ENCODE measurements at places on chromosomes 7 and 10. TPM values are rescaled to one million over a fixed set of nuclear protein-coding genes. Genes with fewer than 3 reads are reported as not detected.

VAX1 gene
- total RNA-seq: not detected

ADRB1 gene
- total RNA-seq: 0.22 TPM

PALD1 gene
- 3.5 TPM for total RNA-seq

DNA sequence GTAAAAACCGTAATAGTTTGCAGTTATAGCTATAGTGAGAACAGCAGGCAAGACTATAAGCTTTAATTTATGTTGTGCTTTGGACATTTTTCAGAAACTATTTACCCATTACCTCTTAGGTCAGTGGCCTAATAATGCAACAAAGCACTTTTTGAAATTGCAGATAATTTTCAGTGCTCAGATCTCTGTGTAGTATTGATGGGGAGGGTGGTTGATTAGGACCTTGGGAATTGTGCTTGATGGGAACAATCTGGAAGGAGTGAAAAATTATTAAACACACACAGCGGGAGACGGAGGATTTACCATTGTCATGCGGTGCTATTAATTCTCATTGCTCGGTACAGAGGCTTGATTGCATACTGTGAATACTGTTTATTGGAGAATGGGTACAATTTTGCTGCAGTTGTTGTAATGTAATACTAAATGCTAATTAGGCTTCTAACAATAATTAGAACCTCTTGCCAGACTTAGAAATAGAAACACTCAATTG, 304.8 kb downstream of the LRMDA start:
- no peak for DNase-seq

DNA sequence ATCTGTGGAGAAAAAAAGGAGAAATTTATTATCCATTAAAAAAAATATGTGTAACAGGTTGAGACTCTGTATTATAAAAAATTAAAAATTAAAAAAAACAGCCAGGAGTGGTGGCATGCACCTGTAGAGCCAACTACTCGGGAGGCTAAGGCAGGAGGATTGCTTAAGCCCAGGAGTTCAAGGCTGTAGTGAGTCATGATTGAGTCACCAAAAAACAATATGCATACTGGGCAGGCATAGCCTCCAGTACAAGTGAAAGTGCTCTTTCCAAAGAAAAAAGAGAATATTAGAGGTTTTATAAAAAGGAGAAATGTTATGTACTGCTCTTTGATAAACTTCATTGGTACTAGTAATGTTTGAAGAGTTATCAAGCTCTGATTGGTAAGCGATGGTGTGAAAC, 647.1 kb upstream of the ZWINT start:
- no peak for DNase-seq

- no peak for DNase-seq
Measured at GRCh38 chr10:14533295-14533694, 202.6 kb upstream of the FRMD4A start.

DNA sequence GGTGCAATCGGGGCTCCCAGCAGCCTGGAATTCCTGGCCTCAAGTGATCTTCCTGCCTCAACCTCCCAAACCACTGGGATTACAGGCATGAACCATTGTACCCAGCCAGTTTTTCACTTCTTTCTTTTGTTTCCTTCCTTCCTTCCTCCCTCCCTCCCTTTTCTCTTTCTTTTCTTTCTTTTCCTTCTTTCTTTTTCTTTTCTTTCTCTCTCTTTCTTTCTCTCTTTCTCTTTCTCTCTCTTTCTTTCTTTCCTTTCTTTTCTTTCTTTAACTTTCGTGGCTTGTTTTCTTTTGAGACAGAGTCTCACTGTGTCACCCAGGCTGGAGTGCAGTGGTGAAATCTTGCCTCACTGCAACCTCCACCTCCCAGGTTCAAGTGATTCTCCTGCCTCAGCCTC, 12.3 kb downstream of the ORAI2 start:
- no peak for DNase-seq

GRCh38 chr10:131099028-131099726, 212.3 kb downstream of the TCERG1L start:
- no peak for DNase-seq

DNA sequence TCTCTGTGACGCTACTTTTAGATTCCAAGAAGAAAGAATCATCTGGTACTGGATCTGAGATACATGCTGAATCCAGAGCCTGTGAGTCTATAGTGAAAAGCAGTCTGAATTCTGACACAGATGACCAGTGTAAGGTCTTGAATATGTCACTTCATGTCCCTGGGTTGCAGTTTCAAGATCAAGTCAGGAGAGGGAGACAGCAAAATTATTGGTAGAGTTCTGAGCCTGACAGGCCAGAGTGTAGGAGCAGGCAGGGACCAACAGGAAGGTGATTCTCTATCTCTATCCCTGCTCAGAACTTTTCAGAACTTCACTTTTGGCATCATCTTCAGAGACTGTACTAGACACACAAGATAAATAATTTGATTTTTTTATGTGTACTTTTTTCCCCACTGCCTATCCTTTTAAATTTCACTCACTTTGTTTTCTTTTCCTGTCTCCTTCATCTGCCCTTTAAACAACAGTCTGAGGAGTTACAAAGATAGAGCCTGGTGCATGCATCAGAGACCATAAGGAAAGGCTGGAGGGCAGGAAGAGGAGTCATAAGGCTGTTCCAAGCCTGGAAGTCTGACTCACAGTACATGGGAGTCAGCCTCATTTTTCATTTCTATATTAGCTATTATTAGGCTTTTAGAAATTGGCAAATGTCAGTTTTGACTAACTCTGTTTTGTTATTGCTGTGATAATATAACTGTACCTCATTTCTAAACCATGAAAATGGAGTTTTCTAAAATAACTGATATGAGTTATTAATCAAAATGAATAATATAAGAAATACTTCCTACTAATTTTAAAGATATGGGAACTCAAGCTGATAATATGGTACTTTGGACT, 120.2 kb upstream of the TMEM229A start:
- peak; percentile 3 for DNase-seq

DNA sequence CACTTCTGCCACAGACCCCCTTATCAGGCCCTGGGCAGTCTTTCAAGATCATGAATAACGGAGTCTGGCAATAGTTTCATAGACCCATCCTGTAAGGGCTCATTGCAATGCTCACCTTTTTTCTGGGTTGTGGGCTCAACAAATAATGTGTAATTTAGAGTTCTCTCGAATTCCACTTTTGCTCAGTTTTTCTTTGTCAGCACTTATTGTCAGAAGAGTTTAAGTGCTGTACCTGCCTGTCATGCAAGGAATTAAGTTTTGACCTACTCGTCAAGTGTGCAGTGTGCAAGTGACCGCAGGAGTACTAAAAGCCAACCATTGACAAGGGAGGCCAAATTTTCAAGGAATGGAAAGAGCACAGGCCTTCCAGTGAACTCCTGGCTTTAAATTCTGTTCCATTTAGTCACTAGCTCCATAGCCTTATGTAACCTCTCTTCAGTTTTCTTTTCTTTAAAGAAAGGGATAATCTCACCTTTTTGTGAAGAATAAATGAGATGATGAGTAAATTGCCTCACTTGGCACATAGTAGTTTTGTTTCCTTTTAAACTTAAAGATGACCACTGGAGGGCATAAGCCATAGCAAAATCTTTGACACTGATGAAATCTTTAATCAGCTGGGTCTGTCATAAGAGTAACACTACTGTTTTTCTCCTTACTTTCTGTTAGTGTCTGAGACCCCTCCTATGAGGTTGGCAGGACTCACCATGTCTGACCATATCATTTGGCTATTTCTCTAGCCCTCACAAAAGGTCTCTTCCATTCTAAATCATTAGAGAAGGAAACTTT, 313.3 kb downstream of the TYW1 start:
- DNase-seq: no peak

DNA sequence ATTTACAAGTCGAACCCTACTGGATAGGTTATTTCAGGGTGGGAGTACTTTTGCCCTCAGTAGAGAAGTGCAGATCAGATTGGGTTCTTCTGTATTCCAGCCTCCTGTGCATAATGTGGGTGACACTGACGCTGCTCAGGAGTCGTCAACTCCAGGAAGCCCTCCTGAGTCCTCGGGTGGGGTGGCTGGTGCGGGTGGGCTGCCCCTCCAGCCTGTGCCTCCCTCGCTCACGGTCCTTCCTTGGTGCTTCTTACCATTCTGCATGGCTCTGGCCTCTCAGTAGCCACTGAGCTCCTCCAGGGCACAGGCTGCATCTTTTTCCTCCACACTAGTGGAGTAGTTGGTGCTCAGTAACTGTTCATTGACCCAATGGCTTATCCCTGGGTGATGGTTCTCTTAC, 4.3 kb downstream of the CDH23 start:
- DNase-seq: no peak

- DNase-seq: peak; percentile 15
Measured at GRCh38 chr7:51224811-51225595, 91.6 kb downstream of the COBL start.

DNA sequence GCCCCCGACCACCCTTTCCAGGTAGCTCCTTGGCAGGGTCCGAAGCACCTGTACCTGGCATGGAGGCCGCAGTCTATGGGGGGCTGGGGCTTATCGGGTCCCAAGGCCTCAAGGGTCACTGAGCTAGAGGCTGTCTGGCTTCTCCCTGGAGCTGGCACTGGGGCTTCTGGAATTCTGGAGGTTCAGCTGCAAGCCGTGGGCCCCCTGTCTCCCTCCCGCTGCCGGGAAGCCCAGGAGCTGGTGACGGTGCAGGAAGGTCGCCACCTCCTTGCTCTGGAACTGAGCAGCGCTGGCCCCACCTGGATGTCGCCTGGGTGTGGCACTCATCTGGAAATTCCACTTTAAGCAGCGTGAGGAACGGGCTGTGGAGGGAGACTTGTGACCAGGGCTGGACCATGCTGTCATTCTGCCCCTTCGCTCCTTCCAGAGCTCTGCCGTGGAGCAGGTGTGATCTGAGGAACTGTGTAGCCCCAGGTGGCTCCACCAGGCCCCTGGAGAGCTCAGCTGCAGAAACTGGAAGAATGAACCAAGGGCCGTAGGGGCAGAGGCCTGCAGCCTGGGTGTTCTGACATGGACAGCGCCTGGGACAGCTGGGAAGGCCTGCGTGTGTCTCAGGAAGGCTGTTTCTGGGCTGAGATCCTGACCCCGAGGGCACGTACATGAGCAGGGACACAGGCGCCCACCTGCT, 129.7 kb upstream of the PPP2R2D start:
- DNase-seq: no peak

DNA sequence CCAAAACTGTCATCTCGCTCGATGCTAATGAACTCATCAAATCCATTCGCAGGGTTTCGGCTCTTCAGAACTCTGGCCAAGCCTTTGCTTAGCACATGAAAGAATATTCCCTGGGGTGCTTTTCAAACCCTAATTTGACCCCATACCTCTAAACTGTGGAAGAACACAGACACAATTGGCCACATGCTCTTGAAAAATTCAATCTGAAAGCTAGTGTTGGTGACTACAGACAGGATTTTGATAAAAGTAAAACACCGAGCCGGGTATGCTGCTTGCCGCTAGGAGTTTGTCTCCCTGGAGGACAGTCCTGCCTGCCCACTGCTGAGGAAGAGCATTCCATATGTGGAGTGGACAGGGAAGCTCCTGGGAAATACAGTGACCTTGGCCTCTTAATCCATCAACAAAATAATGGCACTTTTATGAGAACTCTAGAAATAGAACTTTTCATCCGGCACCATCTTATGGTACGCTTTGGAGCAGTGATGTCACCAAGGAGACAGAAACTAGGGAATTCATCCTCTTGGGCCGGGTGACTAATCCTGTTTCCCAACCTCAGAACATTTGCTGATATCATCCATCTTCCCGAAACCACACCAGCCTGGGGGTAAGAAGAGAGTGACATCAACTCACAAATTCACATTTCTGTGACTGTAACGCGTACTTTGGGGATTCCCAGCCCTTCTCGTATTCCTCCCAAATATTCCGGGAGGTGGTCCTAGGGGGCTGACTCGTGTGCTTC, 34.2 kb downstream of the MTURN start:
- DNase-seq: peak; percentile 27
